Right ventricle myocardium superior (tissue), 1 donor: ENCODE measurements at places on chromosomes 6 and 20.

- DNase-seq, result no peak
Observed at GRCh38 chr6:54003316-54003715, 107.9 kb upstream of the MLIP start.

DNA sequence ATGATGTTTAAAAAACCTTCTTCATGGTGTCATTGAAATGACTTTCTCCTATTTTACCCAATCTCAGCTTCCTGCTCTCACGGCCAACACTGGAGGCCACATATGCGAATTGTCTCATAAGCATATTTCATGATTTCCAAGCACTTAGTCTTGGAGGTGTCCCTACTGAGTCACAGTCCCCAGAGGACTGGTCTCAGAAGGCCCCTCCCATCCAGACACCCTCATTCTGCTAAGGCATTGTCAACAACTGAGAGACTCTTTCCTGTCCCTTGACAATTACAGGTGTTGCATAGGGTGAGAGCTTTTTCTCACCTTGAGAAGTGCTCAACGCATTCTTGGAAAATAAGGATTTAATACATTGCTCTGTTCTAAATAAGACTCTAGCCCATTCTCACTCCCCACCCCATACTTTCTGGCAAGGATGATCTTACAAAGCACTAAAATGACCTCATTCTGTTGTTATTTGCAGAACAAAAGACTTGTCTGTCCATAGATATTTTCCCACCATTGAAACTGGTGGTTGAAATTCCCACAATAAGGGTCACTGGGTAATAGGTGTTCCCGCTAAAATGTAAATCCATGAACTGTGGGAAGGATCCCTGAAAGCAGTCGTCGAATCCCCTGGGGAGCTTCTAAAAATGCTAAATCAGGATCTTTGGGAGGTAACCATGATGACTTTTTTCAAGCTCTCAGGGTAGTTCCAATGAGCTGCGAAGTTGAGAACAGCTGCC, 32.3 kb upstream of the SLC22A23 start:
- DNase-seq, result no peak

DNA sequence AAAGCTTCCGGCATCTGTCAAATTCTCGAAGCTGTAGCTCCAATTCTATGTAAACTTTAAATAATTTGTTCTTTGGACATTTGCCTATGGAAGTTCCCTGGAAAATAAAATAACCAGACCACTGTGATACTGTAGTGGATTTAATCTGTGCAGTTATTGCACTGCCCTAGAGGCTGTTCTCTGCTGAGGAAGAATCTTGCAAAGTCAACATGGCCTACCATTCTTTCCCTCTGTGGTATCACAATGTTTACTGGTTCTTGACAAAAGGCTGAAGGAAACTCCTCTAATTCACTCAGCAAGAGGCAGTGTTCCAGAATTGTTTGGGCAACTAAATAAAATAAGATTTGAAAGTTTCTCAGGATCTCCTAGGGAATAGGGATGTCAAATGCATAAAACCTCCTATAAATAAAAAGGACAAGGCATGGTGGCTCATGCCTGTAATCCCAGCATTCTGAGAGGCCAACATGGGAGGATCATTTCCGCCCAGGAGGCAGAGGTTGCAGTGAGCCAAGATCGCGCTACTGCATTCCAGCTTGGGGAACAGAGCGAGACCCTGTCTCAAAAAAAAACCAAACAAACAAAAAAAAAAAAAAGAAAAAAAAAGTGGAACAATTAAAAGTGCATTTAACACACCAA, 12.4 kb downstream of the CRNKL1 start:
- no peak for DNase-seq

- DNase-seq, result no peak
Observed at GRCh38 chr20:58360936-58361335, 28.1 kb upstream of the VAPB start.

GRCh38 chr6:100620085-100620840, 155.5 kb upstream of the SIM1 start:
- no peak for DNase-seq

GRCh38 chr6:32154514-32155161, 697 bp downstream of the PPT2 start:
- DNase-seq, result peak; percentile 73

- DNase-seq, result peak; percentile 94
Observed at GRCh38 chr6:109440331-109441068, at the start of the genes PPIL6 and SMPD2. PPIL6 (minus strand) TSS chr6:109440628; CDS start chr6:109440590, 38 bp downstream. SMPD2 (plus strand) TSS chr6:109440724; CDS start chr6:109441122, 398 bp downstream.

DNA sequence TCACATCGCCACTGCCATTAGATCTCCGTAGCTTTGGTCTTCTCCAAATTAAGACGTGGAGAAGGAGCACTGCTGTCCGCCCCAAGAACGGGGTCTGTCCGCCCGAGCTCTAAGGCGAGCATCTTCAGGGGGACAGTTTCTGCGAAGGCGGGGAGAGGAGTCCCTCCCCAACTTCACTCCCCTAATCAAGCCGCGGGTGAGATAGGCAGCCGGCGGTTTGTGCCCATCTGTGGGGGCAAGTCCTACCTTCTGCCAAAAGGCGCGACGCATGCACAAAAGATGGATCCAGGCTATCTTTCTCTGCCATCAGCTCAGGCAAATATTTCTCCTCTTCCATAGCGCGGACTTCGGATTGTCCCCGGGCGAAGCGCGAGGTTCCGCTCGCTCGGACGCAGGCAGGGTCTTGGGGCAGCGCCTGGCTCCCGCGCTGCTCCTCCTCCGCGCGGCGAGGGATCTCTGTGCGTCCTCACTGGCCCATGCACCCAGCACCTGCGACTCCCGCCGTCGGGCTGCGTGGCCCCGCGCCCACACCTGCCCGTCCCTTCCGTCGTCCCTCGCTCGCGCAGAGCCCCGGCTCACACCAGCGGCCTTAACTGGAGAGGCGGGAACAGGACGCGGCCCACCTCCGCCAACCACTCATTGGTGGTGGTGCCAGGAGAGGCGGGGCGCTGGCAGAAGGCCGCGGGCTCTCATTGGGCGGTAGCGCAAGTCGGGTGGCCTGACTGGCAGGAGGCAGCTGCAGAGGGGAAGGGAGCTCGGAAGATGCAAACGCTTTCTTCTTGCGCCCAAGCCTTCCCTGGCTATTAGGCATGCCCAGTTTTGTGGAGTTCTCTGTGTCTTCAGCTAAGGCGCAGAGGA, at the start of gene KHDRBS2:
Gene KHDRBS2, minus strand, starts transcription at position 614 of the 858 bp plus-strand sequence.
- peak; percentile 87 for DNase-seq

GRCh38 chr6:93721386-93722048, 302.2 kb upstream of the EPHA7 start:
- DNase-seq, result no peak

DNA sequence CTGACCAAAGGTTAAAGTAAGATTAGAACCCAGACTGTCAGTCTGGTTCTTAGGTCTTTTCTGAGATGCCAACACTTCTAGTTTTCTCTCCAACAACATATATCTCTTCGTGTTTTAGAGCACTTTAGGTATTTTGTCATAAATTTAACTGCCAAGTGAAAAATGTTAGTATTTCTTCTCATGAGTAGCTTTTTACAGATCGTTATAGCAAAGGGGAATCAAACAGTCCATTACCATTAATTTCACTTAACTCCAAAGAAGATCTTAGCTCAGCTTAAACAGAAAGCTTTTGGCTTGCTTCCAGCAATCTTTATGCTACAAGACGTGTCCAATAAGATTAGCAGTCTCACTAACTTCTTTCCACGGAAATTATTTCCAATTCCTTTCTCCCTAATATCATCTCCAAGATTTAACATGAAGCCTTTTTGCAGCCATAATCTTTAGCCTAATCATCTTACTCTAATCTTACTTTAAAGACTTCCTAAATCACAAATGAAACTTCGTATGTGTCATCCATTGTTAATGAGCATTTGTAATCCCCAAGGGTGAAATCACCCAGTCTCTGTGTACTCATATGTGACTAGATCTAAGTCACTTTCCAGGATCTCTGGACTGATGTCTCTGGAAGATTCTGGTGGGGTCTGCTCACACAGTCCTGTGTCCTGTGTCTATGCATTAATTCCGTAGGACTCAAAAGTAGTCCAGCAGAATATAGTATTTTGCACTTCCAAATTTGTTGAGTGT, 38.7 kb downstream of the MOXD1 start:
- no peak for DNase-seq

GRCh38 chr20:53020376-53020775, 48.2 kb downstream of the TSHZ2 start:
- DNase-seq, result no peak

DNA sequence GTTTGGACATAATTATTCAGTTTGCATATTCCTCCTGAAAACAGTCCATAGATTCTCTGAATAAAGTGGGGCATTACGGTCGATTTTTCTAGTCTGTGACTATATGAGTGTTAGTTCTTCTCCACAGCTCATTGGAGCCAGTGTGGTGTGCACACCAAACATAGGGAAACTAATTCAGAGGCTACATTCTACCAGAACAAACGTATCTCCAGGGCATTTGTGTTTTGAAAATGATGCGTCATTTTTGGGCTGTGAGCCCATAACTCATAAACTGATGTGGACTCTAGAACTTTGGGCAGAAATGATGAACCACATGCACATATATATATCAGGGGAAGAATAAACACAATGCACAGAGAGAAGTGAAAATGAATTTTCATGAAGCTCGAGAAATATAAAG, 41.8 kb downstream of the C6orf58 start:
- DNase-seq, result no peak

DNA sequence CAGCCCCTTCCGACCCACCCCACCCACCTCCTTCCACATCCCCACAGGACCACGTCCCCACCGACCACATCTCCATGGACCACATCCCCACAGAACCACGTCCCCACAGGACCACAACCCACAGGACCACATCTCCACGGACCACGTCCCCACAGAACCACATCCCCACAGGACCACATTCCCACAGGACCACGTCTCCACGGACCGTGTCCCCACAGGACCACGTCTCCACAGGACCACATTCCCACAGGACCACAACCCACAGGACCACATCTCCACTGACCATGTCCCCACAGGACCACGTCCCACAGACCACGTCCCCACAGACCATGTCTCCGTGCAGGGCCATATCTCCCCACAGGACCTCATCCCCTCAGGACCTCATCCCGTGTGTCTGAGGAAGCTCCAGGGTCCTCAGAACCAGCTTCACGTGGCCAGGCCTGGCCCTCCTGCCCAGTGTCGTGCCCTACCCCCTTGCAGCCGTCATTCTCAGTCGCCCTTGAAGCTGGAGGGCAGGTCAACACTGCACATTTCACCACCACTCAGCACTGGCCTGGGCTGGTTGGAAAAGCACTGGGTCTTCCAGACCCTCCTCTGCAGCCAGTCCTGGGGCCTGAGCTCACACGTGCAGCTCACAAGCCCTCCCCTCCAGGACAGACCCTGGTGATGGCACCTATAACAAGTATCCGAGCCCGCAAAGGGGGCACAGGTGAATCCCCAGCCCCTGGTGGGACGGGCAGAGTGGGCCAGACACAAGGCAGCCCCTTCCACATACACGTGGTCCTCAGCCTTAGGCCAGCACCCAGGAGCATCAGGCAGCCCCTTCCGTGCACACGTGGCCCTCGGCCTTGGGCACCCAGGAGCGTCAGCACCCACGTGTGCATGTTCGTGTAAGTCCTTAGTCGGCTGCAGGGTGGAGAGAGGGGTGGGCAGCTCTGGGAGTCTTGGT, 3.9 kb downstream of the CHRNA4 start:
- no peak for DNase-seq

- DNase-seq, result no peak
Observed at GRCh38 chr6:130111031-130111430, 92.7 kb downstream of the L3MBTL3 start.

DNA sequence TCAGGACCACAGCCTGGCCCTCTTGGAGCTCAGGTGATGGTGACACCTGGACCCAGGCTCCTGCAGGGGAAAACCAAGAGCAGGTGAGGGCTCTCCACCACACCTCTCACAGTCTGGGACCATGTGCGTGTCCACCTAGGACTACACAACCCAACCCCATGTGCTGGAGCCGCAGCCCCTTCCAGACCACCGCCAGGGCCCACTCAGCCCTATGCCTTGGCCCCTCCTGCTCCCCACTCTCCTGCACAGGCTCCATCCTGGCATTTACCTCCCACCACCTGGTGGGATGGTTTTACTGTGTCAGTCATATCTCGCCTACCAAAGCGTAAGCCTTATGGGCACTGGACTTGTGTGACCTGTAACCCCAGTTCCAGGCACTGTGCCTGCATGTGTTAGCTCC, 13.1 kb upstream of the ADAM33 start:
- no peak for DNase-seq

DNA sequence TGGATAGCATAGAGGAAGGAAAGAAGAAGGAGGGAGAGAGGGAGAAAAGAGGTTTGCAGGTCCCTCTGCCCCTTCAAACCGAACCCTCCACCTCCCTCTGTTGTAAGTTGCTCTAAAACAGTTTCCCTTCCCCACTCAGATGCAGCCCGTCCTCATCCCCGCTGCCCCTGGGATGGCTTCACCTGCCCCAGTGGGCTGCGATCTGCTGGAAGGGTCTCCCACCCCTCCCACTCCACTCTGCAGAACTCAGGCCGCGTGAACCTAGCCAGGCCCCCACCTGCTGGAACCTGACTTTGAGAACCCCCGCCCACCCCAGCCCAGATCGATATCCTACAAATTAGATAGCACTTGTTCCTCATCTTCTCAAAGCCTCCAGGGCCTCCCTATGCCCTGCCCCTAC, 190.8 kb downstream of the DLL1 start:
- no peak for DNase-seq

DNA sequence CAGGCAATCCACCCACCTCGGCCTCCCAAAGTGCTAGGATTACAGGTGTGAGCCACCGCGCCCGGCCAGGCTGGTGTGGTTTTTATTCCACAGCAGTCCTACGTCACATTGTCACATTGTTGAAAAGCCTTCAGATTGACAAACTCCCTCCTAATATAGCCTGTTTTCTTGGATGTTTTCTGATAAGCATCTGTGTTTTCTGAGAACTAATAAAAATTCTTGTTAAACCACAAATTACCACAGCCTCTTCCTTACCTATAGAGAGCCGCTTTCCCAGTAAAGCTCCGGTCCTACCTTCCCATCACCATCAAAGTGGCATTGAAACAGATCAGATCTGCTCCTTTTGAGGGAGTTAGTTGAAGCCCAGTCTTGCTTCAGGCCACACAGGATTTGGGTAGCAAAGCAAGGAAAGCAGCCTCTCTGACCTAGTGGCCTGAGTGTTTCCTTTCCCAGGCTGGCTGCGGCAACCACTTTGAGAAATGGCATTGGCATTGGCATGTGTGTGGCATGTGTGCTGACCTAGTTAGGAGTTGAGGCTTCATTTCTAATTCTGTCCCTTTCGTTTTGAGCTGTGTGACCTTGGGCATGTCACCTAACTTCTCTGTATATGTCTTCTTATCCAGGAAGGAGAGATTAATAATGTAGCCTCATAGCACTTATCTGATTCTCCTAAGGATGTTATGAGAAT, 1.7 kb upstream of the PKIG start:
- no peak for DNase-seq

DNA sequence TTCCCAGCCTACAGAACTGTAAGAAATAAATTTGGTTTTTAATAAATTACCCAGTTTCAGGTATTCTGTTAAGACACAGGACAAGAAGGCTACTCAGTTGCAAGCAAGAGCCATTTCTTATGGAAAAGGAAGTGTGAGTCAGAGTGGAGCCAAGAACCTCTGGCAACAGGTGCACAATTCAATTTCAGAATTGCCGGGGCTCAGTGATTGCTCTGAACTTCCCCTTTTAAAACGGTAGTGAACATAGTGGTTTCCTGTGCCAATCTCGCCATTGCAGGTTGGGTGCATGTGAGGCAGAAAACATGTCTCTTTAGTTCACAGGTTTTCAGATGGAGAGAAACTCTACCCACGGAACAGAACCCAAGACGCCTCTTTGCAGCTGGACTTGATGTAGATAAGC, 16.4 kb downstream of the PIGT start:
- no peak for DNase-seq

GRCh38 chr6:149364557-149364956, 35.5 kb upstream of the SUMO4 start:
- DNase-seq, result no peak

GRCh38 chr20:22941550-22941949, 93.6 kb upstream of the SSTR4 start:
- DNase-seq, result no peak

GRCh38 chr20:5834436-5835005, 84.3 kb downstream of the SHLD1 start:
- DNase-seq, result no peak
